ENCODE measurements at places on chromosomes 12 and 14.
A peak's percentile ranks its signal among the peaks of the same experiment; 100 is the strongest.

DNA sequence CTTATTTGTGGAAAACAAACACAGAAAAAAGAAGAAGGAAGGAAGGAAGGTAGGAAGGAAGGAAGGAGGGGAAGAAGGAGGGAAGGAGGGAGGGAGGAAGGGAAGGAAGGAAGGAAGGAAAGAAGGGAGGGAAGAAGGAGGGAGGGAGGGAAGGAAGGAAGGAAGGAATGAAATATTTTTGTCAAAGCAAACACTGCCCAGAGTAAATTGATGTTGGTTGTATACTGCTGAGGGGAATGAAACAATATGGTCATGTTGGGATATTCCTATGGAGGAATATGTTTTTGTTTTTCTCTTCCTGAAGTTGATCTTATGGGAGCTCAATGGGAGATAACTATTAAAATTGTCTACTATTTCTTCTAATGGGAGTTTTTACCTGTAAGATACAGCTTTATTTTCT, 717.5 kb upstream of the LRFN5 start:
- no peak for DNase-seq

DNA sequence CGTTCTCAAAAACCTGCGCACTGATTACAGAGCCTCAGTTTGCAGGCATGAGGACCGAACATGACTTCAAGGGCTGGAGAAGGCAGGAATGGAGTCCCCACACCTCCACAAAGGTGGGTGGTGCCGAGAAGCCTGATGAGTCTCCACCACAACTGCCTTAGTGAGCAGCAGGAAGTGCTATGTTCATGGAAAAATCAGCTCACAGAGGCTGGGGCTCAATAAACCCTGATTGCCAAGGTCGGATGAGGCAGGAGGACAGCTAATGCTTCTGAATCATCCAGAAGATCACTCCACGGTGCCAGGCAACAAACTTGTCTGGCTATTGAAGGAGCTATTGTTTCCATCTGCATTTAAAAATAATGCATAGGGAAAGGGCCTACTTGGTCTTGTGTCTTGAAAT, 31.1 kb downstream of the APPL2 start:
- no peak for DNase-seq

- DNase-seq: no peak
Measured at GRCh38 chr14:77003960-77004710, 24.4 kb downstream of the IRF2BPL start.

- no peak for DNase-seq
Measured at GRCh38 chr12:44574586-44574985, 301.5 kb downstream of the NELL2 start.

DNA sequence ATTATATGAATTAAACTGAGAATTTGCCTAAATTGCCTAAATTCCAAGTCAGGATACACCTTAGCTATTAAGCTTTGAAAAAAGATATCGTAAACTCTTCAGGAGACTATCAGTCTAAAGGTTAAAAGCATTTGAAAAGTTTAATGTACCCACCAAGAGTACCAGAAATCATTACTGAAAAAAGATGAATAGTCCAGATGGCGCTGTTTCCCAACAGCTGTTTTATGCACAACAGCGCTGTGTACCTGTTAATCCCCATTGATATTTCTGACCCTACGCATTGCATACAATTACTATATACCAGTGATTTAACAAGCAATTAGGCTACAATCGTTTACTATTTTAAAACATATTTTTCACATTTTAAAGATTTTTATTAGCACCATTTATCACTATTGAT, 185.0 kb downstream of the PLCZ1 start:
- no peak for DNase-seq

DNA sequence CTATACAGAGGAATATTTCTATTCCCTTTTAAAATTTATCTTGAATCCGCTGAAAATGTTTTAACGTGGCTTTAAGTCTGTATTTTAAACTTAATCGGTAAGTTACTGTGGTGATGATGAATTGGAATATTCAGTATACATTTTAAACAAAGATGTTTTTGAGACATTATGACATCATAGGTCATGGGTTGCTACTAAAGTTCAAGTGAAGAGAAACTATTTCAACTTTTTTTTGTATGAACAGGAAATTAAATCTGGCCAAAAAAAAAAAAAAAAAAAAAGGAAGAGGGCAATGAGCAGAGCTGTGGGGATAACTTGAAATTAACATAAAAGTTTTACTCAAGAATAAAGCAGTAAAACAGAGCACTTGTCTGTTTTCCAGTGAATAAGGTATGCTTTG, 109.0 kb downstream of the PLEKHA5 start:
- no peak for DNase-seq

GRCh38 chr12:125064492-125064891, 743 bp upstream of the AACS start:
- no peak for DNase-seq

GRCh38 chr12:90017316-90017715, 308.7 kb upstream of the ATP2B1 start:
- DNase-seq: no peak

GRCh38 chr12:25417071-25417470, 136.0 kb downstream of the LMNTD1 start:
- DNase-seq: no peak

DNA sequence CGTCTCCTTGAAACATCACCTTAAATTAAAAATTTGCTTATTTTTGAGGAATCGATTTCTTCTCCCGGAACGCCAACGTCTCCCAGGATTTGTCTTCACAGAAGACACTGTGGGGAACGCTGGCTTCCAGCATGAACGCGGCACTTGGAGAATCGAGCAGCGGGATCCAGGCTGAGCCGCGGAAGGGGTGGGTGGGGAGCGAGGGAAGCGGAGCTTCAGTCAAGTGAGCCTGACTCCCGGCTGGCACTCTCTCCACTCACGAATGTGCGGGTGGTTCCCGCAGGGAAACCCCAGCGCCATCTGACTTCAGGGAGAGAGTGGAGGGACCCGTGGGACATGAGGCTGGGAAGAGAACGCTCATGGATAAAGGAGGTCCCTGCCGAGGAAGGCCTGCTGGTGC, 506.0 kb upstream of the TMEM132C start:
- DNase-seq: no peak

- DNase-seq: no peak
Measured at GRCh38 chr12:96359328-96359727, 40.9 kb downstream of the CDK17 start.

DNA sequence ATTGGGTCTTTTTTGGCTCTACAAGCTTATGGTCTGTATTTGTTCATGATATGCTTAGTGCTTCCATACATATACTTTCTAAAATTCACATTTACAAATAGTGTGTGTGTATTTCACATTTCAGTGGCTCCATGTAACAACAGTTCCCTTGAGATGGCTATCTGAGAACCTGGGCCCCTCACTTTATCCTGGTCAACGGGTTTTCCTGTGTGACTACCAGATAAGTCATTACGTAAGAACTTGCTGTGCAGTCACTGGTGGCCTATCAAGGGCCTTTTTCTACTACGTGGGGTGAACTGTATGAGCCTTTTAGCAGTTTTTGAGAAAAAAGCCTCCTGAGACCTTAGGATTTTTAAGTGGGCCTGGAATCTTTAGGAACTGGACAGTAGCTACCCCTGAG, 454.1 kb downstream of the PCNX1 start:
- no peak for DNase-seq

DNA sequence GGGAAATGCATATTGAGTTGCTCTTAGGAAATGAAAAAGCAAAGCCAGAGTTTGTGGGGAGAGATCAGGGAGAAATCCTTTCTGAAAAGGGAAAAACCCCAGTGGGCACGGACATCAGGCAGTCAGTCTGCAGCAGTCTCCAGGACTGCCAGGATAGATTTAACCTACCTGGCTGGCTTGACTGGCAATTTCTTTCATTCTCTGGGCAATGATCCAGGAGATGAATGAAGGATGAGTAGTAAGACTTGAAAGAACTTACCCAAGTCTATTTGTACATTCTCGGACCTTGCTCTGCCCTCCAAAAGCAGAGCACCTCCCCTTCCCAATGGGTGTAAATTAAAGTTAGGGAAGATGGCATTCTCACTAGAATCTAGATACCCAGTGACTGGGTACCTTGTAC, 42.9 kb downstream of the CMAS start:
- DNase-seq: no peak

- no peak for DNase-seq
Measured at GRCh38 chr12:58711974-58712373, 208.3 kb downstream of the LRIG3 start.

DNA sequence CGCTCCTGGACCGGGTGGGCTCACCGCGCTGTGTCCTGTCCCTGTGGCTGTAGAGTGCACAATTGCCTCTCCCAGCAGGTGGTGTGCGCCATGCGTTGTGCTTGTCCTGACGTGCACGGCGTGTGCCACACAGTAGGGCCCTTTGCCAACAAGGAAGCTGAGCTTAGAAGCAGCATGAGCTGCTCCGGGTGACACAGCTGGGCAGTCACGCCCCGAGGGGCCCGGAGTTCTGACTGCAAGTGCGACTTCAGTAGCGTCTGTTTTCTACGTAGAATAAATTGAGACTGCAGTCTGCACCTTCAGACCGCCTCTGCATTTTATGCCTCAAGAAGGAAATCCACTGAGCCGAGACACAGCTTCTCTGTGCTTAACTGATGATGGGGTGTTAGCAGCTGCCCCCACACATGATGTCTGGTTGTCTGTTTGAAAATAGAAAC, 81.6 kb downstream of the ADGRD1 start:
- no peak for DNase-seq

- no peak for DNase-seq
Measured at GRCh38 chr12:57891542-57892228, 45.2 kb upstream of the CTDSP2 start.

- no peak for DNase-seq
Measured at GRCh38 chr14:63761351-63762117, 33.7 kb upstream of the SGPP1 start.

- no peak for DNase-seq
Measured at GRCh38 chr12:52239767-52240166, 6.7 kb downstream of the KRT7 start.

- no peak for DNase-seq
Measured at GRCh38 chr12:48192861-48193260, 9.4 kb downstream of the CCDC184 start.

DNA sequence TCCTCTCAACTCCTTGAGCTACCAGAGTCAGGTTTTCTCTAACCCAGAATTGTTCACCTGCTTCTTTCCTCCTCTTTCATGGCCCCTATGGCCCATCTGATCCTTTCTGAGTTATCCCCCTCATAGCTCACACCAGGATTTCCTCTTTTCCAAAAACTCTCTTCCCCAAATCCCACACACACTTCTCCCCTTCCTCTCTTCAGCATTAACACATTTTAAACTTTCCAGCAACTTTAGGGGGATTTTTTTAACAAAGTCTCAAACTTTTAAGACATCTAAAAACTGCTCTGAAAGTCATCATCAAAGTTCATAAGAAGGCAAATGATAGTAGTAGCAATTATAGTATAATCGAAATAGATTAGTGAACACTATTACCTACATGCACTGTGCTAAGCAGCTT, 7.9 kb downstream of the OR10P1 start:
- DNase-seq: no peak

- peak; percentile 34 for DNase-seq
Measured at GRCh38 chr12:51323317-51323960, 535 bp downstream of the BIN2 start.

DNA sequence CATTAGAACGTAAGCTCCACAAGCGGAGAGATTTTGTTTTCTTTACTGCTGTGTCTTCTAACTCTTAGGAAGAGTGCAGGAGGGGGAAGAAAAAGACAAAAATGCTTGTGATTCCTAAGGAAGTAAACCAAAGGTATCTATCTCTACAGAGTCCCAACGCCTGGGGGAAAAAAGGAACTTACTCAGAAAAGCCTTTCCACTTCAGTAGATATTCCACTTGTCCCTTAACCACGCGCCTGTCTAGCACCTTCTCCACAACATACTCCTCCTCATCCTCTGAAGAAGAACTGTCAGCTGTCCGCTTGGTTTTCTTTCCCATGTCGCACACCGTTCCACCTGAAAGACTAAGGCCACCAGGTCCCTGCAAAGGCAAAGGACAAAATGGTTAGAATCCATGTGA, 22.6 kb downstream of the CBX5 start:
- no peak for DNase-seq

GRCh38 chr14:24132976-24133375, 2.5 kb downstream of the FITM1 start:
- no peak for DNase-seq

DNA sequence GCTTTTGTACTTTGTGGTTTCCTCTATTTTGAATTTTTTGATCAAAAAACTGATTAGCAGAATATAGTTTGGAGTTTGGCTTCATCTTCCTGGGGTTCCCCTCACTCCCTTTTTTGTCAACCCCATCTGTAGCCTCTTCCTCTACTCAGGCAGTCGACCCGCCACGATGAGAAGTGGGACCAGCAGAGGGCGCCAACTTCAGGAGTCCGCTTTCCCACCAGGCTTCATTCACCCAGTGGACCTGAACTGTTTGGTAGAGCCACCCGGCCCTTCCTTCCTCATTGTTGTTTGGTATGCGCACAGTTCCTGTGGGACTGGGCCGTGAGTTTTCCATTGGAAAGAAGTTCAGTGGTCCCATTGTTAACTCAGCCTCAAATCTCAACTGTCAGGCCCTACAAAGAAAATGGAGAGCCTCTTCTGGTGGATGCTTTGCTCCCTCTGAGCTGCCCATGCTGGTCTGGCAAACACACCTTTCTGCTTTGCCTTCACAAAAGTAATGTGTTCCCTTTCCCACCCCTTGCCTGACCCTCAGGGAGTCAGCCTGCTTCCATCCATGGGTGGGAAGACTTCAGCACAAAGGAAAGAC, 21.7 kb downstream of the TMBIM6 start:
- peak; percentile 71 for DNase-seq

- no peak for DNase-seq
Measured at GRCh38 chr14:78197051-78197450, 26.9 kb downstream of the NRXN3 start.

GRCh38 chr12:90124914-90125313, 416.3 kb upstream of the ATP2B1 start:
- DNase-seq: no peak

GRCh38 chr12:121223292-121224285, 13.7 kb downstream of the P2RX4 start:
- DNase-seq: no peak

DNA sequence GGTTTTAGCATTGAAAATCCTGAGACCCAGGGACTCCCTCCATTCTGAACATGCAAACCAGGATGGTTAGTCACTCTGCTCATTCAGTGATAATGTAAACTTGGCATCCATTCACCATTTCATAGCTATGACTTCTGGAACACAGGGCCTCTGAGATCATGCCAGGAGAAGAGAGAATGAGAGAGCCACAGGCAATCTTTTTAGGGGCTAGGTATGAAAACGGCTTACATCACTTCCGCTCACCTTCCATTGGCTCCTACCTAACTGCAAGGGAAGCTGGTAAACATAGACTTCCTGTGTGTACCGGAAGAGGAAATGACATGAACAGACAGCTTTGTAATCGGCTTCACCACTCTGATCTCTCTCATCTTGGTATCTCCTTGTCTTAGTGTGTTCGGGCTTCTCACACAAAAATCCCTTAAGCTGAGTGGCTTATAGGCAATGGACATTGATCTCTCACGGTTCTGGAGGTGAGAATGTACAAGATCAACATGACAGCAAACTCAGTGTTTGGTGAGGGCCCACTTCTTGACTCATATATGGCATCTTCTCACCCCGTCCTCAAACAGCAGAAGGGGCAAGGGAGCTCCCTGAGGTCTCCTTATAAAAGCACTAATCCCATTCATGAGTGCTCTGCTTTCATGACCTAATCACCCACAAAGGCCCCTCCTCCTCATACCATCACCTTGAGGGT, 465.9 kb upstream of the TBX3 start:
- DNase-seq: no peak

Data from activated CD4-positive, alpha-beta T cell treated with anti-CD3 and anti-CD28 coated beads, Interleukin-2, amount 50 U/mL, for 24 hours (primary cell).